GDM1 (cell line): ENCODE measurements at places on chromosomes 1 and 21.
A peak's percentile ranks its signal among the peaks of the same experiment; 100 is the strongest.

DNA sequence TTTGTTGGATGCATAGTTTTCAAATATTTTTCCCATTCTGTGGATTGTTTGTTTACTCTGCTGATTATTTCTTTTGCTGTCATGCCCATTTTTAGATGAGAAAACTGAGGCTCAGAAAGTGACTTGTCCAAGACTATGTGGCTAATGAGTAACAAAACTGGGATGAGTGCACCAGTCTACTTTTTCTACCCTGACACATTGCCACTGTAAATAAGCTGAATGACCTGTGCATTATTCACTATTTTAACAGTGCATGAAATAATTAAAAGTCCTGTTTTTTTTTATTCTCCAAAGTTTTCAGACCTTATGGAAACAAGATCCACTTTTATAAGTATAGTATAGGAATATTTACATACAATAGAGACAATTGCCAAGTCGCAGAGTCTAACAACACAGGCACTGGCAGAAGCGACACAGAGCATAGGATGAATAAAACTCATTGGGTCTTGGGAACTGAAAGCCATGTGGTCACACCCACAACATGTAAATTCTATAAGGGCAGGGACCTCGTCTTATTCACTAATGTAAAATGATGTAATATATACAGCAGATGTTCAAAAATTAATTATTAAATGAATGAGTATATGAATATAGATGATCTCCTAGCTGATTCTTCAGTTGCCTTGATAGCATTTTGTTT, 45.2 kb downstream of the HLX start:
- DNase-seq = no peak

DNA sequence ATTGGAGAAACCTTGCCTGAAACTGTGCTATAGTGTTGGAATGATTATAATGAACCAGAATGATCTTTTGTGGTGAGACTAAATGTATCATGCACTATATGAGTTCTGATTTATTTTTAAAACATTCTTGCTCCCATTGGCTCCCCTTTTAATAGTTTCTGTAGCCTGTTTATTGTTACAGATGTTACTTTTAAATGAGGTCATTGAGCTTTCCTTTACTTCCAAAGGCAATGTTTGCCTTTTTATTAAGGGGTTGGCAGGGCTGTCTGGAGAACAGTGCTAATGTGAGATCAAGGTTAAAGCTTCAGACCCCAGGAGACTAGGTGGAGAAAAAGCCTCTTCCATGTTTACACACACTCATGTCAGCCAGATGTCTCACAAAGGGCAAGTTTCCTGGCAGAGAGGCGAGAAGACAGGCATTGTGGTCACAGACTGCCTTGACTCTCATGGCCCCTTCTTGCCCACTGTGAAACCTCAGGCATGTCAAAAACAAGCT, 120.6 kb upstream of the RAVER2 start:
- DNase-seq = peak; percentile 19

- no peak for DNase-seq
Observed at GRCh38 chr1:81780705-81781454, 19.9 kb upstream of the ADGRL2 start.

DNA sequence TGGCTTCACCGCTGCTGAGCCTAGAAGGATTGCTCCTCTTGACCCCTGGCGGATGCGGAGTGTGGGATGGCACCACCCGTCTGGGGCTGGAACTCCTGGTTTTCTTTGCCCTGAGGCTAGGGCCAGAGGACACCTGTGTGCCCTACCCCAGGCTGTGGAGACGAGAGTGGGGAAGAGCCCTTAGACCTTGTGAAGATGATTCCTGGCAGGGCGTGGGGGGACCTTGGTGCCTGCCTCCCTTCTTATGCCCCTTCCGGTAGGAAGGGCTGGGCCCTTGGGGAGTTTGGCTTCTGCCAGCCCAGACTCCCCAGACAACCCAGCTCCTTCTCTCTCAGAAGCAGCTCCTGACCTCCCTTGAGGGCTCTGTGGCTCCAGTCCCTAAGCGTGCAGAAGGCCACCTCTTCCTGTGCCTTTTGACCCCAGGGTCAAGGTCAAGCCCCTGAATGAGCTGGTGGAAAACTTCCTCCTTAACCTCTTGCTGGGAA, 891 bp downstream of the RPS6KA1 start:
- no peak for DNase-seq

GRCh38 chr1:109254621-109255096, 5.3 kb downstream of the CELSR2 start:
- no peak for DNase-seq

DNA sequence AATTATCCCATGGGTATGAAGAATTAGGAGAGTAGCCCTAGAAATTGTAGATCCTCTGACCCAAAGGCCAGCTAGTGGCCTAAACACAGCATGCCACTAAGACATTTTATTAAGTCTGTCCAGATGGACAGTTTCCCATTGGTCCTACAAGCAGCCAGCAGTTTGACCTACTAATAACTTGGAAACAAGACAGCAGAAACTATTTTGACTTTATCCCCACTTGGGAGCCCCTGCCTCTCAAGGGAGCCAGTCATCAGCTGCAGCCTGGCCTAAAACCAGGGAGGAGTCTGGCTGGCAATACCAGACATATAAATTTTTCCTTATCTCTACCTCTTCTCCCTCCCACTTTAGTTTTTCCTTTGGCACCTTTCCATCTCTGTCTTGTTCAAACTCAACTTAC, 222.6 kb upstream of the KCTD3 start:
- DNase-seq = no peak

DNA sequence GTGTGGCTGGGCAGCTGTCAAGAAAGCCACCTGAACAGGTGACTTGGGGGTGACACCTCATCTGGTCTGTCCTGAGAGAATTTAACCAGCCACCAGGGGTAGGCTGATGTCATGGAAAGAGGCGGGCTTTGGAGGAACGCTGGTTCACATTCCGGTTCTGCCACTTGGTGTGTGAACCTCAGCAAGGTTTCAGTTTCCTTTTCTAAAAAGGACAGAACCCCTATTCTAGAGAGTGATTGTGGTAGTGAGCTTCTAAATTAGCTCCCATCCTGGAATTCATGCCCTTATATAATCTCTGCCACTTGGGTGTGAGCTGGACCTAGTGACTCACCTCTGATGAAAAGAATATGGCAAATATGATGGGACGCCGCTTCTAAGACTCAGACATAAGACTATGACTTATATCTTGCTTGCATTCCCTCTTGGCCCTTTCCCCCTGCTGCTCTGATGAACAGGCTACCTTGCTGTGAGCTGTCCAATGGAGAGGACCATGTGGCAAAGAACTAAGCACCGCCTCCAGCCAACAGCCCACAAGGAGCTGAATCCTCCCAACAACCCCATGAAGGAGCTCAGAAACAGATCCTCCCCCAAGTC, 332.1 kb downstream of the RRAGC start:
- no peak for DNase-seq

DNA sequence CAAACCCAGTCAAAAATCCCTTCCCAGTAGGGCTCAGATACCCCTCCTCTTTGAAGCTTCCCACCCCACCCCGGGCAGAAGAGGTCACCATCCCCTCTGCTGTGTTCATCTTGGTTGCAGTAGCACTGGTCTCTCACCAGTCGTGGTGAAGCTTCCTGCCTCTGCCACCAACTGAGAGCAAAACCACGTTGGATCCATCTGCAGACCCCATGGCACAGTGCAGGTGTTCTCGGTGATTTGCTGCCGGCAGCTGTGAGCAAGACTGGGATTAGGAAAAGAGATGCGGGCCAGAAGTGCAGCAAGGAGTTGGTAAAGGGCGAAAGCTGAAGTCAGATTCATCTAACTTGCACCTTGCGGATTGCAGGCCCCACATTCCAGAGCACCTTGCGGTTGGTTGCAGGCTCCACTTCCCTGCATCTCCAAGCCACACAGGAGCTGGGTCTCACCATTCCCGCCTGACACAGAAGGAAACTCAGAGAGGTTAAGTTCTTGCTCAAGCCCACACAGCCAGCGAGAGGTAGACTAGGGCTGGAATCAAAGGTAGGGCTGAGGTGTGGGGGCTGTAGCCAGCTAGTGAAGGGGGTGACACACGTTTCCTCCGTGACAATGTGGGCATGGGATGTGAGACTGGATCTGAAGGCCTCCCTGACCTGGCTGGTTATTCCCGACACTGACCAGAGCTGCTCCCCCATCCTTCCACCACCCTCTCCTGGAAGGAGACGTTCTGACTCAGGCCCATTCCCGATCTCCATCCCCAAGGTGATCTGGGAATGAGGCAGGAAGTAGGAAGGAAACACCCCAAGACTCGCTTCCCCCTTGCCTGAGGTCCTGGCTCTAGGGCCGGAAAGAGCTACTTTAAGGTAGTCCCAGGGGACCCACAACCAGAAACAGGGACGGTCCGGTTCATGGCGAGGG, 3.3 kb upstream of the FAM110D start:
- DNase-seq = no peak

DNA sequence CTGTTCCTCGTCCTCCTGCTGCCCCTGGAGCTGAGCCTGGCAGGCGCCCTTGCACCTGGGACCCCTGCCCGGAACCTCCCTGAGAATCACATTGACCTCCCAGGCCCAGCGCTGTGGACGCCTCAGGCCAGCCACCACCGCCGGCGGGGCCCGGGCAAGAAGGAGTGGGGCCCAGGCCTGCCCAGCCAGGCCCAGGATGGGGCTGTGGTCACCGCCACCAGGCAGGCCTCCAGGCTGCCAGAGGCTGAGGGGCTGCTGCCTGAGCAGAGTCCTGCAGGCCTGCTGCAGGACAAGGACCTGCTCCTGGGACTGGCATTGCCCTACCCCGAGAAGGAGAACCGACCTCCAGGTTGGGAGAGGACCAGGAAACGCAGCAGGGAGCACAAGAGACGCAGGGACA, 14.8 kb downstream of the DRAXIN start:
- no peak for DNase-seq

DNA sequence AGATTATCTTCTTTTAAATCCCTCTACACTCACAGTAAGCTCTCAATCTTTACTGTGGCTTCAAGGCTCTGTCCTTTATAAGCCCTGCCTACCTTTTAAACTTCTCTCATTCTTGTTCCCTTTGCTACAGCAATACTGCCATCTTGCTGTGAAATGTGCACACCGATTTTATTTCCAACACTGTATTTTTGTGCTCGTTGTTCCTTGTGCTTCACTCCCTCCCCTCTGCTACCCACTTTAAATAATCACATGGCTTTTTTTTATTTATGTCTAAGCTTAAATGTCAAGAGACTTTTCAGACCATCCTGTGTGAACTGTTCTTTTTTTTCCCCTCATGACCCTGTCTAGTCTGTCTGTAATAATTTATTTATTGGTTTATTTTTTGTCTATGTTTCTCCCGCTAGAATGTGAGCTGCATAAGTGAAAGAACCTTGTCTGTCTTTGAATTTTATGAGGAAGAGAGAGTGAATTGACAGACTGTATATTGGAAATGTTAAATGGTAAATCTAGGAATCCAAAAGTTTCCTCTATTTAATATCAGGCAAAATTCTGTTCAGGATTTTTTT, 45.7 kb downstream of the ABCD3 start:
- peak; percentile 56 for DNase-seq

GRCh38 chr1:215489771-215490565, 77.1 kb upstream of the KCTD3 start:
- DNase-seq = no peak

- no peak for DNase-seq
Observed at GRCh38 chr1:89310976-89311375, 38.3 kb upstream of the GBP5 start.

DNA sequence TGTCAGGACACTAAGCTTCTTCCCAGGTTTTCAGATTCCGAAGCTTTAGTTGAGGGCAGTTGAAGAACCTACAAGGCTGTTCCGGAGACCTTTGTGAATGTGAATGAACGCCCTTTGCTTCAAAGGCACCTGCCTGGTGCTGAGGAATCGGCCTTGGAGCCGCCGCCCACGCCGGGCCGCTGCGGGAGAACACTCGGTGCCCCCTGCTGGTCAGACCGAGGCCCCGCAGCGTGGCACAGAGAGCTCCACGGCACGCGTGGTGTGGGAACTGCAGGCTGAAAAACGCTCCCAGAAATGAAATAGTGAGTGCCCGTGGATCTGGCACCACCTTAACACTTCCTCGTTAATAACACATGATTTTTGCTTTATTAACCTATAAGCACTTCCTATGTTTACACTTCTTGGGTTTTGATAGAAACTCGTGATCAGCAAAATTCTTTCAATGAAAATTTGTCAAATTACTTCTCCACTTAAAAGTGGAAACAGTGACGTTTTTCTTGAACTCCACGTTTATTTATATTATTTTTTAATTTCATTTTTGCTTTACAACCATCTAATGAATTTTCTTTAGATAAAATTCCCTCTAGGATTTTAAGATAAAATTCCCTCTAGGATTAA, 460.6 kb downstream of the DSCAM start:
- DNase-seq = peak; percentile 27

- no peak for DNase-seq
Observed at GRCh38 chr1:177429234-177429633, 258.5 kb downstream of the BRINP2 start.

DNA sequence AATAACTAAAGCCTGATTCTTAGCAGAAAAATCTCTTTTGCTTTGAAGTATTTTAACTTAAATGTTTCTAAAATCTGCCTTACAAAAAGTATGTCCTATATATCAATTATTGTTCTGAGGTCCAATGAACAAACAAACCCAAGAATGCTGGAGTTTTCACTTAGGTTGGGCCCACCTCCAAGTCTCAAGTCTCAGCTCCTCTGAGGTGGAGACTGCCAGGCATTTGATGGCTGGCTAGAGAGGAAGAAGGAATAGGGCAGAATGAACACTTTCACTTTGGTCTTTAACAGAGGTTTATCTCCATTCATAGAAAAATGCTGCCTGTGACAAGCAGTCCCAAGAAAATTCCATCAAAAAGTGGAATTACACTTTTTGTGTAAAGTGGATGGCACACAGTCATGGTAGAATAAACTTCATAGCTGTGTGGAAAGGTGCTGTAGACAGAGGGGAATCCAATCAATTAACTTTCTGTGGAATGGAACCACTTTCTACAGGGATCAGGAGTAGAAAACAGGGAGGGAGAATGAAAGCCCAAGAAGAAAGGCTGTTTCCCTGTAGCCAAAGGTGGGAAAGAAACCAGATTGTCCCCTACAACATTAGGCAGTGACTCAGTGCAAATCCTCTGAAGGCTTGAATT, 349.4 kb upstream of the RUNX1 start:
- no peak for DNase-seq

GRCh38 chr1:113125517-113125916, 52.5 kb downstream of the LRIG2 start:
- no peak for DNase-seq

DNA sequence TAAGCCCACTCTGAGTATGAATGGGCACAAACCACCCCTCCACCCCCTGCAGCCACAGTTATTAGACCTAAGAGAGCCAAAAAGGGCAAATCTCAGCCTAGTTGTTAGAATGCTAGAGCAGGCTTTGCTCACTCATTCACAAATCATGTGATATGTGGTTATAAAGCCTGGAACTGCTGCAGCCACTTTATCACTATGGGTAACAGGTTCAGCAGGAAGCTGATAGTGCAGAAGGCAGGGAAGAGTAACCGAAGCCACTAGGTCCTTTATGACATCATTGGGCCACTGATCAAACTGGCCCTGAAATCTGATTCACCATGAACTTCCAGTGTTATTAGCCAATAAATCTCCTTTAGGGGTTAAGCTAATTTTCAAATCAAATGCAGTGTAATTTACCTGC, 134.7 kb downstream of the GRIK1 start:
- no peak for DNase-seq

GRCh38 chr21:46005481-46005881, 23.9 kb downstream of the COL6A1 start:
- DNase-seq = no peak

- no peak for DNase-seq
Observed at GRCh38 chr21:27206368-27206982, 239.6 kb upstream of the ADAMTS5 start.
